Kidney (tissue), 22 donors: ENCODE measurements at places on chromosomes 6 and 20. TPM values are rescaled to one million over a fixed set of nuclear protein-coding genes. Genes with fewer than 3 reads are reported as not detected.

Gene SLC32A1
- total RNA-seq: not detected

DNA sequence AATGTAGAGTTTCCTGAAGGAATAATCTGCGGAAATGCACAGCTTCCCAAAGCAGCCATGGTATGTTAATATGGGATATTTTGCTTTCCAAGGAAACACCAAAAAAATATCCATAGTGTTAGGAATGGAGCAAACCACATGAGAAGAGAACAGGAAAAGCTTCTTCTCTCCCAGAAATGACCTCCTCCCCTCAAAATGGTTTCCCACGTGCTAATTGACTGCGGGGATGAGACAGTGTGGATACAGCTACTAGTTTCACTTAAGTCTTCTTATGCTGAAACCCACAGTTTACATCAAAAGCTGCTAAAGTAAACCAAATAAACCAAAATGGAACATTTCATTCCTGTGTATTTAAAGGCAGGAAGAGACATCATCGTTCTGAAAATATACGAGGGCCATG lies 69.4 kb downstream of the FYN start:
- no peak overlapping the region for H3K27ac ChIP-seq
- peaks cover 5% of the 10 kb centered on the region for H3K4me1 ChIP-seq
- no peak overlapping the region for H3K4me3 ChIP-seq

DNA sequence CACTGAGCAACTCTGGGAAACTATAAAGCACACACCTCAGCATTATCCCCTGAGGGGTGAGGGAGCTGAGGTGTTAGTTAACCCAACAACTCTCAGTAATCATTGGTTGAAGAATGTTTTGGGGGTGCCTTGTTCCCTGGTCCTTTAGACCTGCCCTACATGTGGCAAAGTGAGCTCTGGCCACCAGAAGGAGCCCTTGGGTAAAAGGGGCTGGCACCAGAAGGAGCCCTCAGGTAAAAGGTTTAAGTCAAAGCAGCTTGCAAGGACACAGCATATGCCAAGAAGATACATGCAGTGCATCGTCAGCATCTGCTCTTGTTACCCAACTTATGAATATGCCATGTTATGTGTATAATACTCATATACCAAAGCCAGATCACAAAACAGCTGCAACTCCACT lies 1081.7 kb downstream of the KIF16B start:
- H3K27ac ChIP-seq: no peak overlapping the region
- H3K36me3 ChIP-seq: no peaks in the 10 kb centered on the region
- no peaks in the 10 kb centered on the region for H3K4me1 ChIP-seq
- DNase-seq: no peak
- H3K27me3 ChIP-seq: no peaks in the 10 kb centered on the region
- H3K4me3 ChIP-seq: no peak overlapping the region

Gene R3HDML
- total RNA-seq: not detected

- peaks cover 23% of the 10 kb centered on the region for H3K36me3 ChIP-seq
- H3K27me3 ChIP-seq: no peaks in the 10 kb centered on the region
- no peak overlapping the region for H3K27ac ChIP-seq
- H3K4me1 ChIP-seq: no peaks in the 10 kb centered on the region
- no peak for DNase-seq
These were observed 15.3 kb downstream of the TNFAIP3 start for GRCh38 chr6:137882225-137882961.

DNA sequence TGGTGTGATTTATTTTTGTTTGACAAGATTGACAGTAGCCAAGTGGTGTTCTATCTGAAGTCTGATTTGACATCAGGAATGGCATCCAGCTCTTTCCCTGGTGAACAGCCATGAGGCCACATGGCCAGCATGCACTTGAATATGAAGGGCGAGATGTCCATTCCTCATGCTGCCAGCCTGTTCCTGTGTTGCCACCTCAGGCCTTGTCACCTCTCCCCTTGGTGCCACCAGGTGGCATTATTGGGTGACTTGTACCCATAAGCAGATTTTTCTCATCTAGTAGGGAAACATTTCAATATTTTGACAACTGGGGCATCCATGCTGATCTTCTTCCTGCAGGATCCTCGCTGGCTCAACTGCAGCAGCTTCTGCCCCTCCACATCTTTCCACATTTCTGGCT lies 199.1 kb downstream of the ERMARD start:
- no peak overlapping the region for H3K4me3 ChIP-seq
- no peaks in the 10 kb centered on the region for H3K36me3 ChIP-seq
- DNase-seq: no peak
- no peak overlapping the region for H3K27ac ChIP-seq
- no peaks in the 10 kb centered on the region for H3K4me1 ChIP-seq

GRCh38 chr6:16157492-16157891 lies 28.6 kb downstream of the MYLIP start:
- no peak overlapping the region for H3K4me3 ChIP-seq
- H3K4me1 ChIP-seq: no peaks in the 10 kb centered on the region
- DNase-seq: no peak
- H3K27me3 ChIP-seq: no peaks in the 10 kb centered on the region

Gene HSPA1L
- 1.7 TPM for total RNA-seq

DNA sequence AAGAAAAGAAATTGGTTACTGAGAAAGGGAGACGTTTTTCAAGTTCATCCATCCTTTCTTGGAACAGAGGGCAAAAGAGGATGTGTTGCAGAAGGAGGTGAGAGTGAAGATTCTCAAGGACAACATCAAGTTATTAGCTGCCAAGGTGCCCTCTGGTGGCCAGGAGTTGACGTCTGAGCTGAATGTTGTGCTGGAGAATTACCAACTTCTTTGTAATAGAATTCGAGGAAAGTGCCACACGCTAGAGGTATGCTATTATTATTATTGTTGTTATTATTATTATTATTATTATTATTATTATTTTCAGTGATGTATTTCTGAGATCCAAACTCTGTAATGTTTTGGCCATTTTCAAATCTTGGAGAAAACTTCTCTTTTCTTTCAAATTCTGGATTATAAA lies 197.0 kb downstream of the UTRN start:
- no peak overlapping the region for H3K4me3 ChIP-seq
- H3K36me3 ChIP-seq: peaks cover 9% of the 10 kb centered on the region
- peak; percentile 87 for DNase-seq
- H3K4me1 ChIP-seq: no peaks in the 10 kb centered on the region
- no peaks in the 10 kb centered on the region for H3K27me3 ChIP-seq
- no peak overlapping the region for H3K27ac ChIP-seq

DNA sequence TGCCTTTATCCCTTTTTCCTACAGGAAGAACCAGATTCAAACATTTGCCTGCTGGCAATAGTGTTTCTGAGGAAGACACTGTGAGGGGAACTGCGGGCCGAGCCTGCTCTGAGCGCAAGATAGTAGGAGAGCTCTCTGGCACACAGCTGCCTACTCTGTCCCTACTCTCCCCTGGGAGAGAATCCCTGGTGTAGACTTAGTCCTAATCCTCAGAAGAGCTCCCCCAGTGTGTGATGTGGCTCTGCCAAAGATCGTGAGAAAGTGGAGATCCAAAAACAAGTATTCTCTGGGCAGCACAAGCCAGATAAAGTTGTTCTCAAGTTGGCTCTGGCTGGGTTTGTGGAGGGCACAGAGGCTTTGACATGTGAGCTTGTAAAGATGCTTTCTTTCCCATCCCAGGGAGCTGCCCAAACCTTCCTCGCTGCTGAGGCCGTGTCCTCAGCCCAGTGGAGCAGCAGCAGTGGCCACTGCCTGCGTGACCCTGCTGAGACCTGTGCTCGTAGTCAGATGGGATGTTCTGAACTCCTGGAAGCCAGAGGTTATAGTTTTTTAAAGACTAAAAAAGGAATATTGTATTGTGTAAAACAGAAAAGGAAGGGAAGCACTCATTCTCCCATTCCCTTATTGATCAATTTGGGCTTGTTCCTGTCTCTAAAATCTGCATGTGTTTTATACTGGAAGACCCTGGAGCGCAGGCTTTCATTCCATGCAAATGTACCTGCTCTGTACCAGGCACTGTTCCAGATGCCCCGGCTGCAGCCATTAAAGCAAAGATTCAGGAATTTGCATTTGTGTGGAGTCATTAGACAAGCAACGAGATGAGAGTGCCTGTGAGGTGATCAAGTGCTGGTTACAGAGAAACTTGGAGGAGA lies 30.7 kb downstream of the PNLDC1 start:
- no peak overlapping the region for H3K27ac ChIP-seq
- H3K36me3 ChIP-seq: no peaks in the 10 kb centered on the region
- no peak overlapping the region for H3K4me3 ChIP-seq
- no peaks in the 10 kb centered on the region for H3K4me1 ChIP-seq

Gene SEMG1
- not detected for total RNA-seq

Gene HECA
- total RNA-seq: 22.0 TPM

DNA sequence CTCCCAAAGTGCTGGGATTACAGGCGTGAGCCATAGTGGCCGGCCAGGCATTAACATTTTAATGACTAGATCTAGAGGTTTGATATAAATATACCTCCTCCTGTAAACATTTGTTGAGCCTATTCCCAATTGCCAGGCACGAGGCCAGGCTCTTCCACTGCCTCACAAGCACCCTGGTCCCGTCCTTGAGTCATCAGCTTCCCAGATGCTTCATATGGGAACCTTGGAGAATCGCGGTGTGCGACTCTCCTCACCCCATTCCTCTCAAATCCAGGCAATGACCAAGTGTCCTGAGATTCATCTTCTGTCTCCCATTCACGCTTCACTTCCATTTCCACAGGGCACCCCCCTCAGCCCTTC lies 35.9 kb upstream of the PIM1 start:
- no peak for DNase-seq
- peak overlapping the region; percentile 90 for H3K27ac ChIP-seq
- no peaks in the 10 kb centered on the region for H3K36me3 ChIP-seq
- no peaks in the 10 kb centered on the region for H3K27me3 ChIP-seq
- peaks cover 20% of the 10 kb centered on the region for H3K4me1 ChIP-seq
- H3K4me3 ChIP-seq: no peak overlapping the region

GRCh38 chr6:155635416-155635815 lies 179.8 kb upstream of the NOX3 start:
- H3K36me3 ChIP-seq: no peaks in the 10 kb centered on the region
- no peak overlapping the region for H3K4me3 ChIP-seq
- DNase-seq: no peak
- H3K27ac ChIP-seq: no peak overlapping the region
- H3K27me3 ChIP-seq: no peaks in the 10 kb centered on the region
